ENCODE measurements at places on chromosomes 4 and X.

GRCh38 chrX:39767446-39767845 lies 330.3 kb downstream of the BCOR start:
- no peak for DNase-seq

GRCh38 chr4:139889264-139889663 lies 223.6 kb downstream of the MGST2 start:
- DNase-seq, result no peak

GRCh38 chrX:55142919-55143310 lies 54.1 kb downstream of the PAGE2 start:
- DNase-seq, result no peak

DNA sequence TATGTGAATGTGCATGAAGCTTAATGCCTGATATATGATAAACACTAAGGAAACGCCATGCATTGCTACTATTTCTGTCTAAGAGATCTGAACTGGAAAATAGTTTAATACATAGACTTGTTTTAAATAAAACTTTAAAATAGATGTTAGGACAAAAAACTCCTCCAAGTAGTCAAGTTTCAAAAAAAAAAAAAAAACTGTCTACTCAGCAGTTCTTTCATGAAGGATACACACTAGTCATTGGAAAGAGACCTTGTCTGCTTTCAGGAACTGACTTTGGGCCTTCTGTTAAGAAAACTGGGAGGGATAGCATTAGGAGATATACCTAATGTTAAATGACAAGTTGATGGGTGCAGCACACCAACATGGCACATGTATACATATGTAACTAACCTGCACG lies 138.4 kb downstream of the ANTXR2 start:
- no peak for DNase-seq

DNA sequence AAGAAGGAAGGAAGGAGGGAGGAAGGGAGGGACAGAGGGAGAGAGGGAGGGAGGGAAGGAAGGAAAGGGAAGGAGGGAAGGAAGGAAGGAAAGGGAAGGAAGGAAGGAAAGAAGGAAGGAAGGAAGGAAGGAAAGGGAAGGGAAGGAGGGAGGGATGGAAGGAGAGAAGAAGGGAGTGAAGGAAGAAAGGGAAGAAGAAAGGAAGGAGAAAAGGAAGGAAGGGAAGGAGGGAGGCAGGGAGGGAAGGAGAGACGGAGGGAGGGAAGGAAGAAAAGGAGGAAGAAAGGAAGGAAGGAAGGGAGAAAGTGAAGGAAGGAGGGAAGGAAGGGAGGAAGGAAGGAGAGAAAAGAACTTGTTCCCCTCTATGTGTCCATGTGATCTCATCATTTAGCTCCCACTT lies 465.0 kb downstream of the KCTD8 start:
- no peak for DNase-seq

GRCh38 chrX:138001226-138001625 lies 435.3 kb downstream of the ZIC3 start:
- no peak for DNase-seq
